AG09309 (cell line): ENCODE measurements at places on chromosomes 7 and 10.

- DNase-seq: no peak
Measured at GRCh38 chr10:20091698-20092097, 275.5 kb downstream of the PLXDC2 start.

- DNase-seq: no peak
Measured at GRCh38 chr10:125883211-125883610, 2.1 kb upstream of the DHX32 start.

DNA sequence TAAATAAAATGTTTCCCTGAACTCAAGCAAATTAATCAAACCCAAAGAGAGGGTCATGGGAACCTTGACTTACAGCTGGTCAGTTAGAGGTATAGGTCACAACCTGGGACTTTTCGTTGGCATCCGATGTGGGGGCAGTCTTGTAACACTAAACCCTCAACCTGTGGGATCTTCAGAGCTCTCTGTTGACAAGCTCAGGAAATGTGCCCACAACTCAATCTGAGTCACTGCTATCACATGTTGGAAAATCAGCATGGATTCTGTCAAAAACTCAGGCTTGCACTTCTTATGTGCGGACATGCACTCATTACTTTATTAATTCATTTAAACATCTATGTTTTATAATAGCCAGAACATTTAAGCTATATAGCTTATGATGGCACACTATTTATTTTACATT lies 424.6 kb upstream of the SORCS1 start:
- no peak for DNase-seq

DNA sequence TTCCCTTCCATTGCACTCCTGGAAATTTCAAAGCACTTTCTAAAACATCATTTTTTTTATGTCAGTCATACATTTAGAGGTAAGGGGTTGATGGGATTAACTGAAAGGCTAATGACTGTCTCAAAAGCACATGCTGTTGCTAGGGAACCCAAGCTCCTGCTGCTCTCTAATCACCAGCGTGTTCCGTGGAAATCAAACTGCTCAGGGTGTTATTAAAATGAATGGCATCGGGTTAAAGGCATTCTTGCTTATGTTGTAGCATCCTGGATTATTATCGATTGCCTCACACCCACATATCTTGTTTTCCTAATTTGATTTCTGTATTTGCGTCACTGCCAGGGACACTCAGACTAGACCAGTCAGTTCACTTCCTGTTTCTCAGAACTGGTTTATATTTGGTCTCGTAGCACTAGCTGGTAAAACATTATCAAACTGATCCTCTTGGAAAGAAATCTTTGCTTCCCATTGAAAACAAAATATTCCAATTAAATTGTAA lies 216.5 kb upstream of the MKLN1 start:
- peak; percentile 77 for DNase-seq

- DNase-seq: no peak
Measured at GRCh38 chr7:155457544-155458110, 302 bp upstream of the EN2 start.
